Activated CD4-positive, alpha-beta T cell treated with anti-CD3 and anti-CD28 coated beads, Interleukin-2, amount 10 ng/mL, durations not matched to agents 7 days and 5 days (primary cell): ENCODE measurements at places on chromosomes 11 and 22.

- no peak for DNase-seq
Measured at GRCh38 chr22:46358766-46359165, 23.3 kb downstream of the TRMU start.

DNA sequence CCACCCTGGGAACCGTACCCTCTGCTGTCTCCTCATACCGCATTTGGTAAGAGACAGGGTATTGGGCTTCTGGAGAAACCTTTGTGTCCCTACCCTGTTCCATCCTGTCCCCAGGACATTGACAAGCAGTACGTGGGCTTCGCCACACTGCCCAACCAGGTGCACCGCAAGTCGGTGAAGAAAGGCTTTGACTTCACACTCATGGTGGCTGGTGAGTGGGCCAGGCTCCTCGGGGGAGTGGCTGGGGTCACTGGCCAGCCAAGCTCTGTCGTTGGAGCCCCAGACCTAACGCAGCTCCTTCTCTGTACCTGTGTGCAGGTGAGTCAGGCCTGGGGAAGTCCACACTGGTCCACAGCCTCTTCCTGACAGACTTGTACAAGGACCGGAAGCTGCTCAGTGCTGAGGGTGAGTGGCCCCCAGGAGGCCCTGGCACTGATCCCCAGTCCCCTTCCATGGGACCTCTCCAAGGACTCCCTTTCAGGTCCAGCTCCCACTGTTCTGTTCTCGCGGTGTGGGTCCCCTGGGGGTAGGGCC, 3.8 kb upstream of the GP1BB start:
- DNase-seq = no peak

DNA sequence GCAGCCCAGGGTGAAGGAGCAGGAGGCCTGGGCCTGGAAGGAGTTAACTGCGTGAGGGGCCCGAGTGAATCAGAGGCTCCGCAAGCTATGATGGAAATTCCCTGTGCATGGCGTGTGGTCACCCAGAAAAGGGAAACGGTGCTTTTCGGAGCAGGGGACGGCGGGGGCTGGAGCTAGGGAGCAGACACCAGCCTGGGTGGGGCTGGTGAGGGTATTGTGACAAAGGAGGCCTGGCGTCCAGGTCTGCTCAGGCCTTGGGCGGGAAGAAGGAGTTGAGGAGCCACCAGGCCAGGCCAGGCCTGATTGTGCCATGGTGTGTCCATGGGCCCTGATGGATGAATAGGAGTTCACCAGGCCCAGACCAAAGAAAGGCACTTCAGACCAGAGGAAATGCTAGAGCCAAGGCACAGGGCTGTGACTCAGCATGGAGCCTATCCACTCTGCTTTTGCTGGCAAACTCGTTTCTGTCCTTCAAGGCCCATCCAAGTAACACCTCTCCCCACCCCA, 12.8 kb upstream of the SPI1 start:
- DNase-seq = no peak

DNA sequence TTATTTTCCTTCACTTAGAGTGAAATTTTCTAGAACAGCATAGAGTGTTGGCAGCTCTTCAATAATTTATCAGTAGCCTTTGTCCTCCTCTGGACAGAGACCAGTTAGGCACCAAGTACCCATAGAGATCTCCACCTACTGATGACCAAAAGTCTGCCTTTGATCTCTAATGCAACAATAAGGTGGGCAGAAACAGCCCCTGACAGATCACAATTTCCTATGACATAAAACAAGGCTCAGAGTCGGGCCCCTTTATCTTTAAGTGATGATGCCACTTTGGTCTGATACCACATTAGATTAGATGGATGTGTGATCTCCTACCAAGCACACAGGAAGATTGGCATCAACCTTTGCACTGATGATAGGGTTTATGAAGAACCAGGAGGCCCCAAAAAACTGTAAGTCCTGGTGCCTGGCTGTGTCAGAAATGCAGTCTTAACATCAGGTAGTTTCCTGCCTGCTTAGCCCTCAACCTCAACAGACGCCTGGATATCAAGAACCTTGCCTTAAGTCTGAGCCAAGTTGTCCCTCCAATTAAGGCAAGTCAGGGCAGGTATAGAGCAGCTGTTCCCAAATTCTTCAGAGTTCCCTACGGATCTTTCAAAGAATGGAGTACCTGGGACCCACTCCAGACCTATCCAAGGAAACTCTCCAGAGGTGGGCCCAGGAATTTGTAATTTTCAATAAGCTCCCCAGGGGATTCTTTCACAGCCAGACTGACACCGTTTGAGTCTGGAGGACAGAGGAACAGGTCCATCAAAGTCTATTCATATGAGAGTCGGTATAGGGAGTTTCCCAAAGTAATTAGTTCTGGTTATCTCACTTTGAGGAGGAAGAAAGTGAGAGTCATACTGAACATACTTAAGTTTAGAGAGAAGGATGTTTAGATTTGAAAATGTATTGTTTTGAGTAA, 30.6 kb upstream of the TMPRSS4 start:
- peak; percentile 52 for DNase-seq

DNA sequence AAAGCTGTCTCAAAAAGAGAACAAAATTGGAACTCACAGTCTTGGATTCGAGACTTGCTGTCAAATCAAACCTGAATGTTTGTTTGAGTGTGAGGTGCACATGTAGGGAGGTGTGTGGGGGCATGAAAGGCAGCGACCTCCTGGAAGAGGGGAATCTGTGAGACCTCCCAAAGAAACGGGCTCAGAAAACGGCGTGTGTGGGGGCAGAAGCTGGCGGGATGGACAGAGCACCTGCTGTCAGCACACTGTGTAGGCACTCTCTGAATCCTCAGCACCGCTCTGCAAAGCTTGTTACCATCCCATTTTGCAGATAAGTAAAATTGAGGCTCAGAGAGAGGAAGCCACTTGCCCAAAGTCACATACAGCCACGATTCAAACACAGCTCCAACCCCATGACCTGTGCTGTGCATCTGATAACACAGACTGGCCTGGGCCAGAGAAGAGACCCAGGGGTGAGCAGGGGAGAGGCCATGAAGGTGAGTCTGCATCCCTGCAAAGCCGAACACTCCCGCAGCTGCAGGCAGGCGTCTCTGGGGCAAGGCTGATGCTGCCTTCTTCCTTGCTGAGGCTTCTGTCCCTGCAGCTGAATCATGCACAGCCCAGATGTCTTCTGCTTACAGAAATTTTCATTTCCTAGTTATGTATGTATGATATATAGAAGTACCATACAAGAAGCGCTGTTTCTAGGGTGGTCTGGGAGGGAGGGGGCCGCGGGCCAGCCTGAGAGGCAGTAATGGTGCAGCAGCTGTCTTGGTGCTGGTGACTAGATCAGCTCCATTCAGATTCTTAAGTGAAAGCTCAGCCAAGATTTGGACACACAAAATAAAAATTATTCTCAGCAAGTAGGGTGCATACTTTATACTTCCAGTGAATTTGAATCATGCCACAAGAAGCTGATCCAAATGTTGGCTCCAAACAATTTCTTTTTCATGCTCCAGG, 67.3 kb upstream of the SHISAL1 start:
- no peak for DNase-seq

GRCh38 chr11:16898274-16898985, 115.8 kb downstream of the PLEKHA7 start:
- no peak for DNase-seq

- DNase-seq = no peak
Measured at GRCh38 chr11:68173926-68174325, 39.2 kb downstream of the KMT5B start.

- DNase-seq = no peak
Measured at GRCh38 chr11:19628018-19628417, 84.6 kb upstream of the NAV2 start.

GRCh38 chr11:120173807-120174206, 35.9 kb upstream of the TRIM29 start:
- DNase-seq = no peak

DNA sequence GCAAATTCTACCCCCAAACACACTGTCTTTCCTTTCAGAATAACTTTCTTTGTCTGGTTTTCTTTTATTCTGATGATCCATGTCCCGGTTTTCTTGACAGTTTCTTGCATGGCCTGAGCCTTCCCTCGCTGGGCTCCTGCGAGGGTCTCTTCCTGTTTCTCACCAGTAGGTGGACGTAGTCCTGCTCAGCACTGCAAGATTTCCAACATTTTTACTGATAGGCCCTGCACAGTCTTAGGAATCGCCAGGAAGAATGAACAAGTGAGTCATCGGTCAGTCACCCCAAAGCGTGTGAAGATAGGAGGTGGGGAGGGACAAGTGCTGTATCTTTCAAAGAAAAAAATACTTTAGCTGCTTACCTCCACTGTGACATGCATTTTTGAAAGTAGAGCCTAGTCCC, 16.9 kb upstream of the KIRREL3 start:
- DNase-seq = no peak

- DNase-seq = no peak
Measured at GRCh38 chr22:42528591-42529307, 9.2 kb upstream of the RRP7A start.

DNA sequence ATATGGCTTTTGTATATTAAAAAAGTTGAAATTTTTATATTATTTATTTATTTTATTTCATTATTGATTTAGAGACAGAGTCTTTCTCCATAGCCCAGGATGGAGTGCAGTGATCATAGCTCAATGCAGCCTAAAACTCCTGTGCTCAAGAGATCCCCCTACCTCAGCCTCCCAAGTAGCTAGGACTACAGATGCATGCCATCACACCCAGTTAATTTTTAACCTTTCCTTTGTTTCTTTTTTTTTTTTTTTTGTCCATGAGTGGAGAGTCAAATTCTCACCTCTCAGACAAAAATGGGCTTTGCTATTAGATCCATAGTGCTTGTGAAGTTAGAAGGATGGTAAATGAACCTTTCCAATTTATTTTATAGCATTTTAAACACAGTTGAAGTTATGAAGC, 182.5 kb downstream of the SOX6 start:
- no peak for DNase-seq

DNA sequence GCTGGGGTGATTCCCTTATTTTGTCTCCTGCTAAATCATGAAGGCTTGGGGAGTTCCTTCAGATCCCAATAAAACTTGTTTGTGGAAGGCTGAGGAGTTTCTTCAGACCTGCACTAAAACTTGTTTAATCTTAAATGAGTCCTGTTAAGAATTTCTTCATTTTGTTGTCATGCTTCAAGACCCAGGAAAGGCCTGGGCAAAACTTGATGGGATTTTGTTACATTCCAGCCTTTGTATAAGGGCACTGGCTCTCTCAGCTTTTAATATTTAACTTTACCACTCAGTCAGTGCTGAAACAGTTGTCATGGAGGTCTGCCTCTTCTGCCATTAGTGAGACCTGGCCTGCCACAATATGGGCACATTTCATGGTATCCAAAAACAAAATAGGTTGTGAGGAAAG, 699.0 kb downstream of the ETS1 start:
- no peak for DNase-seq

- DNase-seq = no peak
Measured at GRCh38 chr11:44814881-44815592, 88.3 kb downstream of the TSPAN18 start.

- DNase-seq = no peak
Measured at GRCh38 chr22:20591660-20592310, 84.4 kb downstream of the MED15 start.

- DNase-seq = no peak
Measured at GRCh38 chr22:41913842-41914534, 886 bp downstream of the SHISA8 start.

DNA sequence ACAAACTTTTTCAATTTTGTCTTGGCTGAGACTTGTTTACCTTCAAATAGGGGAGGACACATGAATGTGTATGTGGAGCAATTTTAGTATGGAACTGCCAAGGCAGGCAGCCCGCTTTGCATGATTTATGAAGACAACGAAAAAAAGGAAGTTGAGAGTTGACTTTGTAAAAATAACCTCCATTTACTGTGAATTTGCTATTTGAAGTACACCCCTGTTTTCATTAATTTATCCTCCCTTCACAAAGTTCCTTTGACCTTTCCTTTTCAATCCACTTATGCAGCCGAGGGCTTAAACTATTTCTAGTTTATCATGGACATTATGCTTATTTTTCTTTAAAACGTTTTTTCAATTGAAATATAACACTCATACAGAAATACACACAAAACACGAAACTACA, 369.6 kb upstream of the CADM1 start:
- DNase-seq = no peak

GRCh38 chr11:96200243-96200642, 142.8 kb downstream of the MAML2 start:
- no peak for DNase-seq

DNA sequence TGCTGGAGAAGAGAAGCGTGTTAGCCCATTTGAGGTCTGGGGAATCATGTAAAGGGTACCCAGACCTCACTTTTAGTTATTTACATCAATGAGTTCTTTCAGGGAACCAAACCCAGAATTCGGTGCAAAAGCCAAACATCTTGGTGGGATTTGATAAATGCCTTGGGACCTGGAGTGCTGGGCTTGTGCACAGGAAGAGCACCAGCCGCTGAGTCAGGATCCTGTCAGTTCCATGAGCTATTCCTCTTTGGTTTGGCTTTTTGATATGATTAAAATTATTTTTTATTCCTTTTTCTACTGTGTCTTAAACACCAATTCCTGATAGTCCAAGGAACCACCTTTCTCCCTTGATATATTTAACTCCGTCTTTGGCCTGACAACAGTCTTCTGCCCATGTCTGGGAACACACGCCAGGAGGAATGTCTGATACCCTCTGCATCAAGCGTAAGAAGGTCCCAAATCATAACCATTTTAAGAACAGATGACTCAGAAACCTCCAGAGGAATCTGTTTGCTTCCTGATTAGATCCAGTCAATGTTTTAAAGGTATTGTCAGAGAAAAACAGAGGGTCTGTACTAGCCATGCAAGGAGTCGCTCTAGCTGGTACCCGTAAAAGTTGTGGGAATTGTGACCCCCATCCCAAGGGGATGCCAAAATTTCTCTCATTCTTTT, 65.2 kb downstream of the ALX4 start:
- no peak for DNase-seq

DNA sequence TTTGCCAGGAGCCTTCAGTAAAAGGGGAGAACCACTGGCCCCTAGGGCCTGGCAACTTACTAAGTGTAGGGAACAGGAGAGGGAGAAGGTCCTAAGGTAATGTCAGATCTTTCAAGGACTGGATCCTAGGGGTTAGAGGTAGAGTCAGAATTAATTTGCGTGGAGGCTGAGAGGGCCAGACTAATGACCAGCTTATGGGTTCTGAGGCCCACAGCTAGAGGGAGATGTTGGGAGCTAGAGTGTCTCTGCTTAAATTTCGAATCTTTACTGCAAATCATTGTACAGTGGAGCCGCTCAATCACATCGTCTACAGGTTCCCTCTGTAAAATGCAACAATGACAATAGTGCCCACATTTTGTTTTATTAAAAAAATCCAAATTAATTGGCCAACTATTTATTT, 31.4 kb downstream of the CLMP start:
- DNase-seq = no peak

DNA sequence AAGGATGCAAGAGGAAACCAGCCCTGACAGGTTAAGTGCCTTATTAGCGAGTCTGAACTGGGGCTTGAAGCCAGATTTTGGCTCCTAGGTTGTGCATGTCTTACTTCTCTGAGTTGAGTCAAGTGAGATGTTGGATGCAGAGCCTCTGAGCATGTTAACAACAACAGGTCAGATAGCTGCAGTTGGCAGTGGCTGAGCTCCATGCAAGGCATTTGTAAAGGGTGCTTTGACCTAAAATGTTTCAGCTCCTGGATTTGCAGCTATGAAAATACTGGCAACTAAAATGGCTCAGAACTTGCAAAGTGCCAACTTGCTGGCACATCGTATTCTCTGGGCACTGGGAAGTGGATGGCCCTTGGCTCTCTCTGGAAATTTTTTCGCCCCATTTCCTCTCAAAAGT, 16.4 kb upstream of the CSRP3 start:
- DNase-seq = no peak

- no peak for DNase-seq
Measured at GRCh38 chr11:13104619-13105236, 95.6 kb downstream of the RASSF10 start.

GRCh38 chr11:86120807-86121206, 51.9 kb upstream of the PICALM start:
- no peak for DNase-seq

- no peak for DNase-seq
Measured at GRCh38 chr11:7448201-7448600, 37.1 kb upstream of the OLFML1 start.
